ENCODE measurements at places on chromosomes 12 and 14.

DNA sequence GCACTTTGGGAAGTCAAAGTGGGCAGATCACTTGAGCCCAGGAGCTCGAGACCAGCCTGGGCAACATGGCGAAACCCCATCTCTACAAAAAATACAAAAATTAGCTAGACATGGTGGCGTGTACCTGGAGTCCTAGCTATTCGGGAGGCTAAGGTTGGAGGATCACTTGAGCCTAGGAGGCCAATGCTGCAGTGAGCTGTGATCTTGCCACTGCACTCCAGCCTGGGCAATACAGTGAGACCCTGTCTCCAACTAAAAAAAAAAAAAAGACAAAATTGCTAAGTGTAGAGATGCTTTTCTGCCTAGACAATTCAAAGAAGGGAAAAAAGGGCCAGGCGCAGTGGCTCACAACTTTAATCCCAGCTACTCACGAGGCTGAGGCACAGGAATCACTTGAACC is 3.4 kb upstream of the LRP6 start:
- no peak for DNase-seq

GRCh38 chr12:89862511-89863445 is 154.1 kb upstream of the ATP2B1 start:
- DNase-seq: no peak

GRCh38 chr14:71327691-71328090 is 420.4 kb downstream of the PCNX1 start:
- no peak for DNase-seq

DNA sequence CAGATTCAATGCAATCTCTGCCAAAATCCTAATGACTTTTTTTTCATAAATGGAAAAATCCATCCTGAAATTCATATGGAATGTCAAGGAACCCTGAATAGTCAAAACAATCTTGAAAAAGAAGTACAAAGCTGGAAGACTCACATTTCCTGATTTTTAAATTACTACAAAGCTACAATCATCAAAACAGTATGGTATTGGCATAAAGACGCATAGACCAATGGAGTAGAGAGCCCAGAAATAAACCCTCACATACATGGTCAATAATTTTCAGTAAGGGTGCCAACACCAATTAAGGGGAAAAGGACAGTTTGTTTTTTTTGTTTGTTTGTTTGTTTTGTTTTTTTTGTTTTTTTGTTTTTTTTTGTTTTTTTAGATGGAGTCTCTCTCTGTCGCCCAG is 4.6 kb upstream of the RD3L start:
- DNase-seq: no peak

DNA sequence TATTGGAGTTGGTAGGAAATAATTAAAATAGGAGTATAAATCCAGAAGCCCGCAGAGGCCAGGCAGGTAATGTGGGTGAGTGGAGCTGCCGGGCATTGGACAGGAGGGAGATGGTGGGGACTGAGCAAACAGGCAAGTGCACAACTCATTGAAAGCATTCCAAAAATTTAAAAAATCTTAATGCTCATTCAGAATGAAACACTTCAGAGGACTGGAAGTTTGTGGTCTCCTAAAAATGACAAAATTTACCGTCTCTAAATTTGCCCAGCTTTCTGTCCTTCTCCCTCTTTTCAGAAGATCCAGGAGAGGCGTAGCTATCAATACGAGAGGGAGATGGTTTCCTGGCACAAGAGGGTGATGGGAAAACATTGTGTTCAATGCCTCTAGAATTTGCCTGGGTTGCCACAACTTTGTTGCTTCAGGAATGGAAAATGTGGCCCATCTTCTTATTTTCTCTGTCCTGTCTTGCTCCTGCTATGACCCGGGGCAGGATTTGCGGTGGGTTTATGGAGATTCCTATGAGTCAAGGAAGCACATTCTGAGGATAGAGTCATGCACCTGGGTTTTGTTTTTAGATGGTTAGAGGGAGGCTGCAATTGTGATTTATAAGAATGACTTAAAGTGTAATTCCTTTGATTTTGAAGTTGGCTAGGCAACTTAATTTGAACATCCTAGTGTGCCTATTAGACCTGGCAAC is 72.2 kb downstream of the BORCS5 start:
- DNase-seq: no peak

DNA sequence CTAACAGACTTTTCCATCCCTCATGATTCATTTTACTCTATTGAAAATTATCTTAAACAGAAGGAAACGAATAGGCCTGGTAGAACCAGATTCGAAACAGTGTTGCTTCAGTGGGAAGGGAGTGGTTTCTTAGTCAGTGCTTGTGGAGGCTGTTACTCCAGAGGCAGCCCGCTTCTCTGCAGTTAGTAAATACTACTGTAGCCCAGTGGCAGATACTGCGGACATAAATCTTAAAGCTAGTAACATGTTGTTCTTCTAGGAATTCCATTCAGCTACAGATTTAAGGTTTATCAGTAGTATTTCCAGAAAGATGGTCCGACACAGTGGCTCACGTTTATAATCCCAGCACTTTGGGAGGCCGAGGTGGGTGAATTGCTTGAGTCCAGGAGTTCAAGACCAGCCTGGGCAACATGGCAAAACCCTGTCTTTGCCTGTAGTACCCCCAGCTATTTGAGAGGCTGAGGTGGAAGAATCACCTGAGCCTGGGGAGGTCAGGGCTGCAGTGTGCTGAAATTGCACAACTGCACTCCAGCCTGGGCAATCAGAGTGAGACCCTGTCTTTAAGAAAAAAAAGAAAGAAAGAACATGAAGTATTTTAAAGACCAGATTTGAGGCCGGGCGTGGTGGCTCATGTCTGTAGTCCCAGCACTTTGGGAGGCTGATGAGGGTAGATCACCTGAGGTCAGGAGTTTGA is 45.9 kb downstream of the DIP2B start:
- no peak for DNase-seq

DNA sequence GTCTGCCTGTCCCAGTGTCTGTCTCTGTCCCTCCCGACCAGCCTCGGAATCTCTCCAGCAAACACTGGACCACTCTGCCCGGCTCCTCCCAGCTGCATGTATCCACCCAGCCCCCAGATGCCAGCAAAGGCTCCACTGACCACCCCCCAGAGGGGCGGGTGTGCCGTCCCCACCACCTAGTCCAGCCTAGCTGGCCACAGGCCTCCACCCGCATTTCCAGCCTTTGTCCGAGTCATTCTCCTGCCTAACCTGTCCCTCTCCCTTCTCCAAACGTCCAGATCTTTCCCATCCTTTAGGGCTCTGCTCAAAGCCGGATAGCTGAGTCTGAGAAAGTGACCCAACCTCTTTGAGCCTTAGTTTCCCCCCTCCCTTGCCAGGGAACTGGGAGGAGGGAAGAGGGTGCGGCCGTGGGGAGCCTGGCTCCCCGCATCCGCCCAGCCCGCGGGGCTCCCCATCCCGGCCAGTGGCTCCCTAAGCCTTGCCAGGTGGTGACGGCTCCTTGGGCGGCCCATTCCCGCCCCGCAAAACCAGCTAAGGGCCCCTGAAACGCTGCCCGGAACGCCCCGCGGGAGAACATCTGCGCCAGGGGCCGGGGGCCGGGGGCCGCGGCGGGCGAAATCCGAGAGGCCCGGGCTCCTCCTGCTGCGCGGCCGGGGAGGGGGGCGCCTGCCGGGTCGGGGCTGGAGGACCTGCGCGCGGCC is 34.6 kb upstream of the ANKRD9 start:
- DNase-seq: no peak

DNA sequence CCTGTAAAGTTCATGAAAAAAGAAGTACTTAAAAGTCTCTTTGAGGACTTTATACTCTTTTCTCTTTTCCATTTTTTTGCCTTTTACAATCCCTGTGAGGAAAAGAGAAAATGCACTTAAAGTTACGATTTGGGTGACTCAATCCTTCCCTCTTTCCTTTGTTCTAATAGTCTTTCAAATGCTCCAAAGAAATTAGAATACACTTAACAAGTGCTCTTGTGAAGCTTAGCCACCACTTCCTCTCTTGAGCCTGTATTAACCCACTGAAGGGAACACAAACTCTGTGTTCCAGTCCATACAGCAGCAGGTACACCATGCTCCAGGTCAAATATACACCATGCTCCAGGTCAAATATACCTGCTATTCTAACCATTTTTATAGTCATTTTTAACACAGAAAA is 581.1 kb upstream of the MGAT4C start:
- no peak for DNase-seq

DNA sequence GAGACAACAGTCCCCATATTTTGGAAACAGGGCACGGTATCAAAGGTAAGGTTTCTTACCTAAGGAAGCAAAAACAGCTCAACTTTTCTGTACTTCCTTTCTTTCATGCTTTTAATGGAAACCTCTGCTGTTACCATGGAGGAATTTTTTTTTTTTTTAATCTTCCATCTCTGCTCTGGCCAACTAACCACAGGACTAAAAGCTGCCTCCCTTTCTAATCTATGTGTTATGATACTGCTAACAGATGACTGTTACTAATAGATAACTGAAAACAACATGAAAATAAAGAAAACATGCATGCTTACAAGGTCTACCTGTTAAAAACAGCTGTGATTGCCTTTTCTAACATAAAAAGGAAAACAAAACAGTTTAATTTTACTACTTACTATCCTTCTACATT is 168.4 kb downstream of the SOX5 start:
- DNase-seq: no peak

DNA sequence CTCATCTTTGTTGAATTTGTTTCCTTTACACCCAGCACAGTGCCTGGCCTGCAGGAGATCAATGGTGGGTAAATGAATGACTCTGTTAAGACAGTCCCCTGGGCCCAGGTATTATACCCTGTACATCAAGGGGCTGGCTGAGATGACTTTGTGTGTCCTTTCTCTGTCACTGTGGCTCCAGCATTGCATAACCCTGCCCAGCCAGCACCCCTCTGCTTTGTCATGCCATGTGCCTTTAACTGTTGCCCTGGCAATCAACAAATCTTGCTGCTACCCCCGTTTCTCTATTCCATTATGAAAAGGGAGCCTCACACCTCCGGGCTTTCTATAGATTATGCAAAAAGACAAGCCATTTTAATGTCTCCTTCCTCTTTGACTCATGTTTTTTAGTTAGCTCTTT is 7.6 kb upstream of the FLVCR2 start:
- DNase-seq: no peak

DNA sequence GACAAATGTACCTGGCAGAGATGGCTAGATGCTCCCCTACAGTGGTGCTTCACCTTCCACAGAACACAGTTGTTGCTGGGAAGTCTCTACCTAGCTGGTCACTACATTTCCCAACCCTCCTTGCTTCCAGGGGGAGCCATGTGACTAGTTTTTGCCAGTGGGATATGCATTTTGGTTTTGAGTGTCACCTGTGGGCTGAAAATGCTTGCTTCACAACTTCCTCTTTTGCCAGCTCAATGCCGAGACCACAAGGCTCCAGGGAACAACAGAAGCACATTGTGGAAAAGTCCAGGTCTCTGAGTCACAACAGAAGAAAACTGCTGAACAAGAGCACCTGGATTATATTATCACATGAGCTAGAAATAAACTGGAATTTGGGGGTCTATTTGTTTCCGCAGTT is 48.5 kb upstream of the ARHGAP5 start:
- no peak for DNase-seq

DNA sequence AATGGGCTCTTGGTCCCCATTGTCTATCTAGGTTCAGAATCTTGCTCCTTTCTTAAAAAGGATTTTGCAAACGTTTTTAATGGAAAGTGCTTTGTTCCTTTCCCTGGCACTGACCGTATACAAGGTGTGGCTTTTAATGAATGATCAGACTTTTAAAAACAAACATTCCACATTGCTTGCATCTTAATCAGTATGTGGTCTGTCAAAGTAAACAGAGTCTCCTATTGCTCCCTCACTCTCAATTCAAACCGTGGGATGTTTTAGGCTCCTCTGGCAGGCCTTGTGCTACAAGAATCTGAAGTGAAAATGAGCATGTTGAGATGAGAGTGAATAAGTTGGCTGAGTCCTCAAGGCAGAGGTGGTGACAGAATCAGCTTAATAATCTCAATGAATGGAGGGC is 107.0 kb downstream of the VRK1 start:
- no peak for DNase-seq

DNA sequence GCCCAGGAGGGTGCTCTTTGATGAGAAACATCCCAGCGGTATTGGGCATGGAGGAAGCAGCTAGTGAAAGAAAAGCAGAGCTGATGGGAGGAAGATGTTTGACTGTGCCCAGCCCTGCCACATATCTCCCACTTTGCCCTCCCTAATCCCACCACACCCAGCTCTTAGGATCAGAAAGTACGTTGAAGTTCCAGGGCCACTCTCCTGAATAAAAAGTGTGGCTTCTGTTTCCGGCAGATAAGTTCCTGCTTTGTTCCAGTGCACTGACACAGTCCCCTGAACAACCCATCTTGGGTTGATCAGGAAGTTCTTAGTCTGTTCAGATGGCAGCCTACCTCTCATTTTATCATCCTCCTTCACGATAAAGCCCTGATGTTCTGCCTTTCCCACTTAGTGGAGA is 16.5 kb downstream of the TPCN1 start:
- no peak for DNase-seq

DNA sequence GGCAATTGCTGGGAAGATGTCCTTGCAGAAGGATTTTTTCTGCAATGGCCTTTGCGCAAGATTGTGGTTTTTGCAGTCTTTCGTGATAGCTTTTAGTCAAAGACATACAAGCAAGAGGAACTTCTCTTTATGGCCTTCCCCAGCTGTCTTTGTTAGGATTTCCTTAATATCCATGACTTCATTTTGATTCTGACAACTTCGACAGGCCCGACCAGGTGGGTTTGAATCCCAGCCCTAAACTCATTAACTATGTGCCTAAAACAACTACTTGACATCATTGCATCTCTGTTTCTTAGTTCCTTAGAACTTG is 13.3 kb upstream of the VRK1 start:
- DNase-seq: no peak

DNA sequence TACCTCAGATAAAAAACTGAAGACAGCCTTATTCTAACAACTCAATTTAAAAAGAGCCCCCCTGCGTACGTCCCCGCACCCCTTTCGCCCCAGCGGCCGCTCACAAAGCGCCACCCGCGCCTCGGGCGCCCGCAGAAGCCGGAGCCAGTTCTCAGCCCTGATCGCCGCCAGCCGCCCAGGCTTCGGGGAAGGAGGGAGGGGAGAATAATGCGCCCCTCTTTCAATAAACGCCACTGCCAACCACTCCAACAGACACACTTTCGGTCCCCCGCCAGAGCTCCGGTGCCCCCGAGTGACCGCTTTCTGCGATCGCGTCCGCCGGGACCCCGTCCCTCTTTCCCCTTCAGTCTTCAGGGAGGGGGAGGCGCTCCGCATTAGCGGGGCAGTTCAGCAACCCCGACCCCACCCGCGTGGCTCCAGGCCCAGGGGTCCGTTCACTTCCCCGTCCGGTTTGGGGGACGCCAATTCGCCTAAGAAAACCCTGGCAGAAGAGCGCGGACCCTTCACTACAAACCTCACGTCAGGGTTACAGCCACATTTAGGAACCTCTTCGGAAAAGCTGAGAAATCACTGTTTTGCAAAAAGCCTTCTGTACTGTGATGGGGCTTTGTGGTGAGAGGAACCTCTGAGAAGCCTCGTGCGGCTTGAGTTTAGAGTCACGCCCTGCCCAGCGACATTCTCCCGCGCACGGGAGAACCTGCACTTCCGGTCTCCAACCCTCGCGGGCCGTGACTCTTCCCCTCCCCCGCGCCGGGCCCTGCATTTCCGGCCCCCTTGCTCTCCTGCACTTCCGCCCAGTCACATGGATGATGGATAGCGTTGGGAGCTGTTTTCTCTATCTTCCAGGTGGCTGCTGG is 18.7 kb downstream of the FOXG1 start:
- DNase-seq: no peak

GRCh38 chr14:53692885-53693284 is 263.7 kb downstream of the BMP4 start:
- no peak for DNase-seq

- no peak for DNase-seq
These were observed 105.3 kb downstream of the SLC6A15 start for GRCh38 chr12:84807249-84807648.

- peak; percentile 47 for DNase-seq
These were observed 315 bp upstream of the CCDC85C start for GRCh38 chr14:99604278-99604765.
